Anterior cingulate cortex (tissue), 58 donors: ENCODE measurements at places on chromosomes 11 and 22.

- DNase-seq, result peak; percentile 32
Observed at GRCh38 chr11:35083431-35084238, 55.3 kb upstream of the CD44 start.

- no peak for DNase-seq
Observed at GRCh38 chr11:100991541-100991940, 138.1 kb downstream of the PGR start.

- no peak for DNase-seq
Observed at GRCh38 chr11:121550247-121551030, 97.7 kb upstream of the SORL1-AS1 start.

DNA sequence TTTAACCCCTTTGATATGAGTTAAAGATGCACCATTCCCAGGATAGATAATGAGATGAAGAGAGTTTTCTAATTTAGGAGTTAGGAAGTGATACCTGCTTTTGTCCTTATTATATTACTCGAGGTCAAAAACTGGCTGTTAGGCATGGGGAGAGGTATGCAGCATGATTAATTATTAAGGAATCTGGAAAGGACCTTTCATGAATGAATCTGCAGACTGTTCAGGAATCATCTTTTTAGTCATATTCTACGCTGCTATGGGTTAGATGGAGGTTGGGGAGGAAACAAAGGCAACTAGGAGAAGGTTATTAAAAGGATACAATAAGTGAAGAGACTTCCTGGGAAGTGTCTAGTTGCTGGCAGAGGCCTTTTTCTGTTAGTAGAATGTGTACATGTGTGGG lies 492.4 kb upstream of the CCDC90B start:
- no peak for DNase-seq

GRCh38 chr11:76891285-76891684 lies 30.6 kb downstream of the ACER3 start:
- no peak for DNase-seq

DNA sequence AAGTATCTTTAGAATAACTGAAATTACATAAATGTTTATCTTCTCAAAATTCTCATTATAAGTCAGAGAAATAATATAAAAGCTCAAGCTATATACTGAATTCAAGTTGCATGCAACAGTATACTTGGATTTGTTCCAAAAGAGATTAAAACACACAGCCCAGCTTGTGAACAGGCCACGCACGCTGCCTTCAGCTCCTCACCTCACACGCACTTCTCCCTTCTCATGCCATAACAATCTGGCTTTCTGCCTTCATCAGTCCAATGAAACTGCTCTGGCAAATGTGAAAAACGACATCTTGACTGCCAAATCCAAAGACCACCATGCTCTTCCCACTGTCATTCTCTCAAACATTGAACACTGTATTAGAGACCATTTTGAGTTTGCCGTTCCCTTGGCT lies 22.1 kb downstream of the ATP6V1E1 start:
- no peak for DNase-seq

DNA sequence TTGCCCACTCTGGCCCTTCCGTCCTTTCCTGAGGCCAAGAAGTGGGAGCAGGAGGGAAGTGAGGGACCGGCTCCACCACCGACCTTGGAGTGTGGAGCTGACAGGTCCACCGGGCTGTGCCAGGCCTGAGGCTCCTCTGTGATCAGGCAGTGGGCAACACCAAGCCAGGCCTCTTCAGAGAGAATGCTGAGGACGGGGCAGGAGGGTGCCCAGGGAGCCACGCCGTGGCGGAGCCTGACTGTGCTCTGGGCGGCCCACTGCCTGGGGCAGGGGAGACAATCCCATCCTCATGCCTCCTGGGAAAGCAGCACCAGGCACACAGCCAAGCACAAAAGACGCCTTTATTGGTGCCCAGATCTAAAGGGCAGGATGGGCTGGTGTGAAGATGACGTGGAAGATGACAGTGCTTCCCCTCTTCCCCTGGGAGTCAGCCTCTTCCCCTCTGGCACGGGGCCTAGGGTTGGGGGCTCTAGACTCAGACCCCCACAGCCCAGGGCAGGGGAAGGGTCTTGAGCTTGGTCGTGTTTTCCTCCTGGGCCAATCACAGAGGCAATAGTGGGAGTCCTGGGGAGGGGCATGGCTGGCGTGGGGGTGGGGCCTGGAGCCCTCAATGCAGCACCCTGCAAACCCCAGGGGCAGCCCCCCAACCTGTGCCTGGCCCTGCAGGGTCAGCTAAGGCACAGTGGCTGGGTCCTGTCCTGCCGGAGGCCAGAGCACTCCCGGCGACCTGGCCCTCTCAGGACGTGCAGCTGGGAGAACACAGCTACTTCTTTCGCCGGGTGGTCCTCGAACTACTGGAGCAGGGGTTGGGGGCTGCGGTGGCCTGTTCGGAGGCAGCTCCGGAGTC lies 4.7 kb downstream of the LMF2 start:
- DNase-seq, result no peak

GRCh38 chr22:21067075-21067900 lies 21.5 kb downstream of the LRRC74B start:
- DNase-seq, result no peak

DNA sequence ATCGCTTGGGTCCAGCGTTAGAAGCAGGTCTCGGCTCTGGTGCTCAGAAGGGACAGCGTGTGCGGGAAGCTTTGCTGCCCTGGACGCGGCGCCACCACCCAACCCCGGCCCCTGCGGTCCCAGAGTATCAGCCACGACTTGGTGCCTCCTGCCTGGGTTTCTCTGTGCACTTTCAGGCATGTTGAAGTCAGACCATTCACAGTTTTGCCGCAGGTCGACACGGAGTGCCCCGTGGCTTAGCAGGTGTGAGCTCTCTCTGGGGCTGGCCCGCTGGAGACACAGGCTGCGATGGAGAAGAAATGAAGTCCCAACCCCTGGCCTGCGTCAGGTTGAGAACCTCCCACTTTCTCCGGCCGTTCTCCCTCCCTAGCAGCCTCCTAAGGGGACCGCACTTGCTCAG lies 494.5 kb downstream of the BRD1 start:
- no peak for DNase-seq

DNA sequence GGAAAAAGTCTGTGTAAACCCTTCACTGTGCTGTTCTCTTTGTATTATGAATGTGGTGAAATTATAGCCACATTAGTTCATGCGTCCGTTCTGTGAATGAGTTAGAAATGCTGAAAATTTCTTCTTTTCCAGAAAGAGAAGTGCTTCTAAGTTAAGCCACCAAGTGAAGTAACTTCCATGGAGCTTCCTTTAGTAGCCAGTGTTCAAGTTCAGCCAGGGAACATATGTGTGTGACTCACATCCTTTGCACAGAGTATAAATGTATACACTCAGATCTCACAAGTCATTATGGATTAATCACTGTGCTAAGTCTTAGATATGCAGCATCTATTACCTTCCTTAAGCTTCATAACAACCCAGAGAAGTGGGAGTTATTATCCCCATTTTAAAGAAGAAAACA lies 3.1 kb upstream of the MMP8 start:
- no peak for DNase-seq

DNA sequence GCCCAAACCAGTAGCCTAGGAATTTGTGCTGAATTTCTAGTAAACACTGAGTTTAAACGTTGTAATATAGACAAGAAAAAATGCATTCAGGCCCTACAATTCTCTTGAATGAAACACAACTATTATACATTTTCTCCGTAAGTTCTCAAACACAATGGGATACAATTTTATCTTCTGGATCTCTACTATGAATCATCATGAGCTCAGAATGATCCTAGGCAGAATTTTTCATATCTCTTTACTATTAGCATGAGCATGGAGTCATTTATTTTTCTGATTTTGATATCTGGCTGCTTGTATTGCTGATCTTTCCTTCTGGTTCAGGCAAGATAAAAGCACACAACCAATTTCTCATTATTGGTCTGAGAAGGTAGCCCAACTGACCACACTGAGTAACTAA lies 1123.4 kb upstream of the RAG2 start:
- no peak for DNase-seq

GRCh38 chr22:25409240-25409639 lies 155.2 kb upstream of the GRK3 start:
- DNase-seq, result no peak

DNA sequence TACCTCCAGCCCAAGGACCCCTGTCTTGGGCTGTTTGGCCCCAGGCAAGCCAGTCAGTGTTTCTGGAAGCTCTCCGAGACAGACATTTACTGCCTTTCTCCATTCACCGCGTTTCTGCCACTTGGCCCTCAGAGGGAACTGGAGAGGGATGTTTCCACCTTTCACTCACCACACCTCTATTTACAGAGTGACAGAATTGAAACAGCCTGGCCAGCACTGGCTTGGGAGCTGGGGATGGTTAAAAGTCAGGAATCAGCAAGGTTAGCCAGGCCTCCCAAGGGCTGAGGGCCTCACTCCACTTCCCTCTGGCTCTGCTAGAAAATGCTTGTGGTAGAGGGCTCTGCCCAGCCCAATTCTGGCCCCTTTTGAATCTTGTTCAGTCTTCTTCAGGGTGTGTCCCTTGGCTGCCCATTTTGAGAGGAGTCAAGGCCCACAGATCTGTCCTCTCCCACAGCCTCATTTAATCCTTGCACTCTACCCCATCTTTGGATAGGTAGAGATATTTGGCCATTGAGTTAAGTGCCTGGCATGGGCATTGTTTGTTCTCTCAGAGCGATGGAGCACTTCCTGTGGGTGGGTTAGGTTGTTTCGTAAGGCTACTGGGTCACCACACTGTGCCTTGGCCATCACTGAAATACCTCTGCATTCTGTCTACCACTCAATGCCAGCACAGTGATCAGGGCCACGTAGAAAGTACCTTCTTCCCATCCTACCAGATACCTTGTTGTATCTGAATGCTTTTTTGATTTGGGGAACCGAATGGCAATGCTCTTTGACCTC lies 119.2 kb downstream of the MICAL2 start:
- no peak for DNase-seq

- DNase-seq, result peak; percentile 80
Observed at GRCh38 chr11:131694526-131695424, 324.4 kb downstream of the NTM start.

- no peak for DNase-seq
Observed at GRCh38 chr11:66262696-66263095, 5.7 kb upstream of the RAB1B start.
